ENCODE measurements at places on chromosomes 5 and 9.

DNA sequence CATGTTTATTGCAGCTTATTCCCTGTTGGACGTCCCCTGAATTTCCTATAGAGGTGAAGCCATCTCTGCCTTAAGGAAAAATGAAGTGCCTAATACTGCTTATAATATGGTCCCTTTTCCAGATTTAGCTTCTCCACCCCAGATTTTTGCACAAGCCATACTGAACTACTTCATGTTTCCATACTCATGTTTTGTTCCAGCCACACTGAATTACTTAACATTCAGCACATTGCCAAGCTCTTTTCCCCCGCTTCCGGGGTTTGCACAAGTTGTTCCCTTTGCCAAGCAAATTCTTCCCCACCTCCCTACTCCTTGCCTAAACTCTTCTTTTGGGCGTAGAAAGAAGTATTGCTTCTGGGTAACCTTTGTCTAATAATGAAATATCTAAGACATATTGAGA lies 1.7 kb upstream of the CNTRL start:
- no peak for DNase-seq

- DNase-seq, result no peak
Measured at GRCh38 chr5:140725799-140726471, 25.7 kb downstream of the ZMAT2 start.

- no peak for DNase-seq
Measured at GRCh38 chr5:167769846-167770413, 521.5 kb upstream of the WWC1 start.

DNA sequence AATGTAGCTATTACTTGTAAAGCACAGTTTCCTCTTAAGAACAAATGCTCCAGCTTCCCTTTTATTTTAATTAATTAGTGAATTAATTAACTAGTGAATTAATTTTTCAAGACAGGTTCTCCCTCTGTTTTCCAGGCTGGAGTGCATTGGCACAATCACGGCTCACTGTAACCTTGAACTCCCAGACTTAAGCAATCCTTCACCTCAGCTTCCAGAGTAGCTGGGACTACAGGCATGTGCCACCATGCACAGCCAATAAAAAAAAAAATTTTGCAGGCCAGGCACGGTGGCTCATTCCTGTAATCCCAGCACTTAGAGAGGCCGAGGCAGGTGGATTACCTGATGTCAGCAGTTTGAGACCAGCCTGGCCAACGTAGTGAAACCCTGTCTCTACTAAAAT lies 44.1 kb downstream of the FCHO2 start:
- no peak for DNase-seq

GRCh38 chr5:137040641-137041340 lies 458.3 kb downstream of the SPOCK1 start:
- no peak for DNase-seq

DNA sequence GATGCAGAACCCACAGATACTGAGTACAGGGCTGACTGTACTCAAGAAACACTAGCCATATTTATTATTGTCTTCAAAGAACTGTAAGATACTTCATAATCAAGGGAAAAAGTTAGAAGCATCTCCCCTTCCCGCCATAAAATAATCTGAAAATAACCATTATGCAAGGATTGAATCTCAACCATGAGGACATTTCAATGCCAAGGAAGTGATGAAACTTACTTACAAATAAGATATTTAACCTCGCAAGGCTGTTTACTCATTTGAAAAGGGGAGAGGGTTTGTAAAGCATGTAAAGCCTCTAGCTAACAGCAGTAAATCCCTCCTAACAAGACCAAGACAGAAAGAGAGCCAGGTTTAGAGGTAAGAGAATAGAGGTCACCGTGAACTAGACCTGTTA lies 6.3 kb downstream of the MYO10 start:
- DNase-seq, result no peak

DNA sequence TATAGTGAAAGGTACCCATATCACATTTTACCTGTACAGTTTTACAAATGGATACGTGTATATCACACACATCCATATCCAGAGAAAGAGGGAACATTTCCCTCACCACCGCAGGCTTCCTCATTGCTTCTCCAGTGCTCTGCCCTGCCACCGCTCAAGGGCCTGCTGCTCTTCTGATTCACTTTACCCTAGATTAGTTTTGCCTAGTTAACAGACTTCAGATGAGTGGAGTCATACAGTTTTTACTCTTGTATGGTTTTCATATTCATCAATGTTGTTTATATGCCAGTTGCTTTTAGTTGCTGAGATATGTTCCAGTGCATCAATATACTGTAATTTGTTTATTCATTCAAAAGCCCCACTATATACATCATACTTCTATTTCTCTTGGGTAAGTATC lies 53.9 kb upstream of the POMT1 start:
- no peak for DNase-seq

- DNase-seq, result no peak
Measured at GRCh38 chr5:81292130-81292529, 9.3 kb upstream of the ZCCHC9 start.

DNA sequence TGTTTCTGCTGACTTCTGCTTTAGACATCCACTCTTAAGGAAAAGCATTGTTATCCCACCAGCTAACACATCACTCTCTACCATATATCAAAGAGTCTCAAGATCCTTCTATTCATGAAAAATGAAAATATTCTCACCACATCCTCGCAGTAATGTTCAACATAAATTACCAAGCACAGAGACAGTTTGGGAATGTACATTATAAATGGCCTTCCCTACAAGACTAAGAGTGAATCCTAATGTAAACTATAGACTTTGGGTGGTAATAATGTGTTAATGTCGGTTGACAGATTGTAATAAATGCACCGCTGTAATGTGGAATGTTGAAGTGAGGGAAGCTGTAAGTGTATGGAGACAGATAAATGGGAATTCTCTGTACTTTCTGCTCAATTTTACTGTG lies 27.1 kb upstream of the KCNIP1 start:
- no peak for DNase-seq

DNA sequence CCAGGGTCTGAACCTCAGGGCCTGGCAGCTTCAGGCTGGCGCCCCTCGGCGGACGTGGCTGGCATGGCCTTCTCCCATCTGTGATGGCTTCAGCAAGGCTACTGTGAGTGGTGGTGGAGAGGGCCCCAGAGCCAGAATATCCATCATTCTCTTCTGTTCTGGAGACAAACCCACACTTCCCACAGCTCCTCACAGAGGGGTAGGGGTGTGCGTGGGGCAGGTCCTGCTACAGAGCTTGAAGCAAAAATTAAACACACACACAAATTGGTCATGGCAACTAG lies 9.6 kb downstream of the GPX3 start:
- DNase-seq, result no peak

- no peak for DNase-seq
Measured at GRCh38 chr9:33202552-33203201, 35.5 kb upstream of the B4GALT1 start.

GRCh38 chr9:86772635-86772993 lies 174.7 kb downstream of the GAS1 start:
- DNase-seq, result no peak

DNA sequence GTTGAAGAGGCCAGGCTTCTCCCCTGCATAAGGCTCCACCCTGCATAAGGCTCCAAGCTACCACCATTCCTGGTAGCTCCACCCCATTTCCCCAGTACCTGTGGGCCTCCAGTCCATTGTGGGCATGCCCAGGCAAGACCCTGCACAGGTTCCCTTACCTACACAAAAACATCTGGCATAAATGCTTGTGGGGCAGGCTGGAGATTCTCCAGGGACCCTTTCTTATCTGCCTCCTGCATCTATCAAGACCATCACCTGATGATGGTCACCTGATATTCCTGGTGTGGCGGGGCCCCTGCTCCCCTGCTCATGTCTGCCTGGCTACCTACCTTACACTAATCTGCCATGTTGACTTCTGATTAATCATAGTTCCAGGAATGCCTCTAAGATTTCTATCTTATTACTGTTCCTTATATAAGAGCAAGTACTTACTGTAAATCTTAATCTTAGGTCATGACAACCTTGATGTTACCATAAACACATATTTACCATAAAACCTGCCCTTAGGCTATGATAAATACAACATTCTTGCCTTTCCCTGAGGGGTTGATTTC lies 41.0 kb downstream of the FGD3 start:
- no peak for DNase-seq

DNA sequence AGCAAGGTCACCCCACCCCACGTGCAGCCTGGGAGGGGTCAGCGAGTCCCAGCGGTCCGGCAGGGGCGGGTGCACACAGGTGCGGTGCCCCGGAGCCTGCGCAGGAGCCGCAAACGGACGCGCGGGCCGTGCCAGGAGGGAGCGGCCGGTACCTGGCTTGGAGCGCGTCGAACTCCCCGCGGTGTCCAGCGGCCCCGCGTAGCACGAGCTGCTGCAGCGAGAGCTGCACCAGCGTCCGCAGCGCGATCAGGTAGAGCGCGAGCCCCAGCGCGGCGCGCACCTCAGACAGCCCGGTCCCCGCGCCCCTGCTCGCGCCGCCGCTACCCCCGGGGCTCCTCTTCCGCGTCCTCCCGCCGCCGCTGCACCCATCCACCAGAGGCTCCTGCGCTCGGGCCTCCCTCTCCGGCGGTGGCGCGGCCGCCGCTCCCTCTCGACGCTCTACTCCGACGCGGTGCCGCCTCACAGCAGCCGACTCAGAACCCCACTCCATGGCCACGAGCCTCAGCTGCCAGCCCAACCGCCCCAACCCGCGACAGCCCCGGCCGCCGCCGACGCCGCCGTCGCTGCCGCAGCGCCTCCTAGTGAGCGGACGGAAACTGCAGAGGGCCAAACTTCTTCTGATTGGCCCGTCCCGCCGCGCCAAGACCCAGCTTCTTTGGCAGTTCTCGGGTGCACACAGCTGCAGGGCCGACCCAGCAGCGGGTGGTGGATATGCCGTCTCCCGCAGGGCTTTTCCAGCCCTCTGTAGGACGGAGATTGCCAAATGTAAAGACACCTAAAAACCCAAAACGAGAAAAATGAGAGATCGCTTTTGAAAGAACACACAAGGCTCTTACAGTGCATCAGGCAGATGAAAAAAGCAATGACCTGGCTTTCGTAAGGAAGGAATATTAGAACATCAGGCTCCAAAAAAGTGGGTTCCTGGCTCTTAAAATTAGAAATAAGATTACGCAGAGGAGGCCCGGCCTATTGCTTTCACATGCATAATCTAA lies at the start of gene ERMP1:
Gene ERMP1 (minus strand): TSS at position 580 of the 992 bp plus-strand sequence. CDS start 90 bp downstream, at position 490.
- no peak for DNase-seq

DNA sequence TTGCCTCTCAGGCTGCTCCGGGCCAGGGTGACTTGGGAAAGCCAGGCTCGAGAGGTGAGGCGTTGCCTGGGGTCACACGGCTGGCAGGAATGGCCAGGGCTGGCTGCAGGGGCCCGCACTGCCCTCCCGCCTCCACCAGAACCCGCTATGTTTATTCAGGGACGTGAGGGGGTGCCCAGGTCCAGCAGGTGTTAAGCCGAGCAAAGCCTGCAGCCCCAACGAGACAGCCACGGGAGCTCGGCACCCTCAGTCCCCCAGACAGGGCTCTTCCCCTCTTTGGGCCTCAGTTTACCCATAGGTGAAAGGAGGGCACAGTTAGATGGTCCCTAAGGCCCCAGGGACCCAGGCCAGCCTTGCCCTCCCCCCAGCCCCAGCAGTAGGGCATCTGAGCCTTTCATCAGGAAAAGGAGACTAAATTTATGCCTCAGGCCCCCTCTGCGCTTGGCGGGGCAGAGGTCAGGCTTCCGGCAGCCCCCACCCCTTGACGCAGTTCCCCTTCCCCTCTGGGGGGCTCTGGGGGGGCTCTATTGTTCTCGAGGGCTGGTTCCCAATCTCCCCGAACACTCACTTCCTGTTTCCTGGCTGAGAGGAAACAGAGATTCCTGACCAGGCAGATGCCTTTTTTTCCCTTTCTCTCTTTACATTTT lies 7.1 kb upstream of the EGFL7 start:
- no peak for DNase-seq

GRCh38 chr5:1075931-1076330 lies 35.9 kb downstream of the SLC12A7 start:
- no peak for DNase-seq

DNA sequence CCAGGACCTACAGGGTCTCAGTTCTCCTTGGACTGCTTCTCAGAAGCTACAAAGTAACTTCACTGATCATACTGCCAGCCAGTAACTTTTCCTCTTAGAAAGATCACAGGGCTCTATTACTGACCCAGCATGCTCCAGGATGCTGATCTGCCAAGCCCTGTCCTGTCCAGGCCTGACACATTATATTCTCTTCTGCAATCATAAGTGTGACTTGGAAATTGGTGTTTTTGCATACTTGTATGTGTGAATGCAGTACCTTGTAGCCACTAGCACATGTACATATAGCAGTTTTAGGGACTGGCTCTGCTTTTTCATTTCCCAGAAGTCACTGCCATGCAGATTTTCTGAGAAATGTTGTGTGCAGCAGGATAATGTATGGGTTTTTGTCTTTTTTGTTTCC lies 40.1 kb upstream of the CCNH start:
- DNase-seq, result no peak

DNA sequence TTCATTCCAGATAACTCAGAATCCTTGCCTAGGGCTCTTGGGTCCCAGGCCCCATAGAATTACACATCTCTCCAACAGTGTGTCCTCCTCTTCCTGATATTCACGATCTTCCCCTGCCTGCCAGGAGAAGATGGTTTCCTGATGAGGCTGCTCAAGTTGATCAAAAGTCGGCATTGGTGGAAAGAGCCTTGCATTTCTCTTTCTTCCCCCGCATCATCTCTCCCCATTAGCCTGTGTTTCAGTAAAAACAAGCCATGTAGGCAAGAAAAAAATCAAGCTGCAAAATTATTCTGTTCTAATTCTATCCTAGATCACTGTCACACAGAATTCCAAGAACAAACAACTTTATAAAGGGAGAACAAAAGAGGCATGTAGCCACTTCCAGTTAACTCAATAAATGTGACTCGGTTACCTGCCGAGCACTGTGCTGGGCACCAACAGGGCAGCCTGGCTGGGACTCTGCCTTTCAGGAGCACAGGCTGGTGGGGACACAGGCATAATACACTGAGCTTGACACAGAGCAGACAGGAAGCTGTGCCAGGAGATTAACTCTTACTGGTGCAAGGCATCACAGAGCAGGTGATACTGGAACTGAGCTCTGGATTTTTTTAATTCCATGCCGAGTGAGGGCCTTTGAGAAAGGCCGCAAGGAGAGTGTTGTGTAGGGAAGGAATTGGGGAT lies 25.6 kb downstream of the TMOD1 start:
- no peak for DNase-seq

DNA sequence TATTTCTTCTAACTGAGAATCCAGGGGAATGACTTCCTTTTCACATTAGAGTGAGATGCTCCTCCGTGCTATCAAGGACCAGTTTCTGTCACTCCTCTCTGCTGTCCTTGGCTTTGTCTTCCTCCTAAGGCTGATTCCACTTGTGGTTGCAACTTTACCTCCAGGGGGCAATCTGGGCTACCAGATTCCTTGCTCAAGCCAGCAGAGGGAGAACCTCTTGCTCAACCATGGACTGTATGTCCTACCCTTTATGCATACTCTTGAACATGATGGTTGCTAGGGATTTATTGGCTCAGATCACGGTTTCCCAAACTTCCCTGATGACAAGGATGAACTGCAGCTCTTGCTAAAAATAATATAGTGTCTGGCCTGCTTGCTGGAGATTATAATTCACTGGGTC lies 24.0 kb downstream of the NNT start:
- no peak for DNase-seq

GRCh38 chr9:105187781-105188180 lies 56.7 kb upstream of the SLC44A1 start:
- DNase-seq, result no peak
